ENCODE measurements at places on chromosomes 12 and 14.

GRCh38 chr12:108730365-108731104, 783 bp downstream of the CORO1C start:
- no peaks in the 10 kb centered on the region for H3K36me3 ChIP-seq
- H3K27me3 ChIP-seq = no peaks in the 10 kb centered on the region
- DNase-seq = peak; percentile 90
- H3K4me1 ChIP-seq = no peaks in the 10 kb centered on the region

GRCh38 chr14:89750281-89750755, 204.2 kb downstream of the EFCAB11 start:
- DNase-seq = no peak
- no peak overlapping the region for H3K4me3 ChIP-seq
- H3K27ac ChIP-seq = no peak overlapping the region
- no peaks in the 10 kb centered on the region for H3K4me1 ChIP-seq
- no peaks in the 10 kb centered on the region for H3K27me3 ChIP-seq

GRCh38 chr14:100526632-100527031, 60.6 kb downstream of the BEGAIN start:
- no peak overlapping the region for H3K4me3 ChIP-seq
- H3K36me3 ChIP-seq = no peaks in the 10 kb centered on the region
- H3K27ac ChIP-seq = no peak overlapping the region
- no peak for DNase-seq
- no peaks in the 10 kb centered on the region for H3K4me1 ChIP-seq

- H3K4me1 ChIP-seq = no peaks in the 10 kb centered on the region
- no peaks in the 10 kb centered on the region for H3K27me3 ChIP-seq
- no peak for DNase-seq
- no peak overlapping the region for H3K27ac ChIP-seq
- no peaks in the 10 kb centered on the region for H3K36me3 ChIP-seq
- H3K4me3 ChIP-seq = no peak overlapping the region
Measured at GRCh38 chr12:4506870-4507269, 31.8 kb upstream of the RAD51AP1 start.

DNA sequence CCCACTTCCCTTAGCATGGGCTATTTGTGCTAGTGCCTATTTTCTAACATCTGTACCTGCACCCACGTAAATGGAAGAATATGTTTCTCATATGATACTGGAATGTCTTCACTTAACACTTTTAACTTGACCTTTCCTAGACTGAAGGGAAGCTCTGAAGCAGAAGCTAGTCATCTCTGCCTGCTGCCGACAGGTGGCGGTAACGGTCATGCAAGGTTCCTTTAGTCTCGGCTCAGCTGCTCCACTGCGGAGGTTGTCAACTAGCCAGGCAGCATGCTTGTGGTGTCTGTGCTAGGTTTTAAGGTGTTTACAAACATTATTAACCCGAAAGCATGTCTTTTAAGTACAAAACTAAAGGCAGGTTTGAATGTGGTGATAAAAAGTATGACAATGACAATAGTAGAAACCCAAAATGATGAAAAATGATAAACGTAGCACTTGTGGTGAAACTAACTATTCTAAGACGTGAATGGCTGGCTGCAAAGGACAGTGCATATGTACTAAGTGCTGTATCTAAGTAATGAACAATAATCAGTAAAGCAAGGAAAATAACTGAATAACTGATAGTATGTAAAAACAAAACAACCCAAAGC, 117.2 kb downstream of the GRIN2B start:
- peak; percentile 90 for DNase-seq
- H3K4me1 ChIP-seq = no peaks in the 10 kb centered on the region
- H3K36me3 ChIP-seq = no peaks in the 10 kb centered on the region

DNA sequence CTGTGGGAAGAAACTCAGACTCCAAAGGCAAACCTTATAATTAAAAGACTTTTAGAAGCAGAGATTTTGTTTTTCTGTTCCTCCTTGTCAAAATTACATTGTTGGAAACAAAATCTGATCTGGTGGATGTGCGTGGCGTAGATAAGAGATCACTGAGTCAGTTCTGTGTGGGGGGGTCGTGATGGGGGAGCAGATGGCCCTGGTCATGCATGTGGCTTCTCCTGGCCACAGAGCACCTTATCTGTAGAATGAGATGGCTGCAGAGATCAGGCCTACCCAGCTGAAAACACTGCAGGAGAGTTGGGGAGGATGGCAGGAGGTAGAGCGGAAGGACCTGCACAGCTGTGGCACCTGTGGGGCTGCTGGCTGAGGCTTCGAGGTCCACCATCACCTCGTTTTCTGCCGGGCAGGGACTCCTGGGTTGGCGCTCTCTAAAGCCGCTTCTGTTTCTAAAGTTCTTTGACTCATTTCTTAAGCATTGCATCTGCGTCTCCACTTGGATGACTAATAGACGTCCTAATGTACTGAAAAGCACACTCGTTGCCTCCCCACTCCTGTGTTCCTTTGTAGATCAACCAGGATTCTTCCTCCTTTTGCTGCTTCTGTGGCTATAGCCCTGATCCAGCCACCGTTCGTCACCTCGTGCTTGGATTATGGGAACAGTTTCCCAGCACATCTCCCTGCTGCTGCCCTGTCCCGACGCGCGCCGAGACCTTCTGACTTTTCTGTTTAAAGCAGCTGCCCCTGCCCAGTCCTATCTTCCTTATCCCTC, 93.4 kb downstream of the TSPAN9 start:
- no peak overlapping the region for H3K27ac ChIP-seq
- no peaks in the 10 kb centered on the region for H3K4me1 ChIP-seq
- no peaks in the 10 kb centered on the region for H3K27me3 ChIP-seq
- no peak overlapping the region for H3K4me3 ChIP-seq

DNA sequence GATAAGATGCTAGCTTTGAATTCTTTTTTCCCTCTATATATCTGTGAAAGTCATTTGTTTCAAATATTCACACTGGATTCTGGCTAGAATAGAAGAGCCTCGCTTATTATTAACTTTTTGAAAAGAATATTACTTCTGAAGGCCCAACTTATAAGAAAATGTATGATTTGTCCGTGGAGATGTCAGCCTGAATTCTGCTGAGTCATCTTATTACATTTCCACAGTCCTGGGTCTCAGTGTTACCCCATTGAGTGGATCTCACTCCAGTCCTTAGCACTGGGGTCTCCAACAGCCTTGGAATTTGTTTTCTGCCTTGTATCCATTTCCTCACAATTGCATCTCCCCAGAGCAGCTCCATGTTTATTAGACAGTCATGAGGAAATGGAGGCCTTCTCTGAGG, 907.9 kb downstream of the VRK1 start:
- no peak overlapping the region for H3K27ac ChIP-seq
- H3K4me1 ChIP-seq = no peaks in the 10 kb centered on the region
- H3K27me3 ChIP-seq = no peaks in the 10 kb centered on the region
- H3K36me3 ChIP-seq = no peaks in the 10 kb centered on the region

DNA sequence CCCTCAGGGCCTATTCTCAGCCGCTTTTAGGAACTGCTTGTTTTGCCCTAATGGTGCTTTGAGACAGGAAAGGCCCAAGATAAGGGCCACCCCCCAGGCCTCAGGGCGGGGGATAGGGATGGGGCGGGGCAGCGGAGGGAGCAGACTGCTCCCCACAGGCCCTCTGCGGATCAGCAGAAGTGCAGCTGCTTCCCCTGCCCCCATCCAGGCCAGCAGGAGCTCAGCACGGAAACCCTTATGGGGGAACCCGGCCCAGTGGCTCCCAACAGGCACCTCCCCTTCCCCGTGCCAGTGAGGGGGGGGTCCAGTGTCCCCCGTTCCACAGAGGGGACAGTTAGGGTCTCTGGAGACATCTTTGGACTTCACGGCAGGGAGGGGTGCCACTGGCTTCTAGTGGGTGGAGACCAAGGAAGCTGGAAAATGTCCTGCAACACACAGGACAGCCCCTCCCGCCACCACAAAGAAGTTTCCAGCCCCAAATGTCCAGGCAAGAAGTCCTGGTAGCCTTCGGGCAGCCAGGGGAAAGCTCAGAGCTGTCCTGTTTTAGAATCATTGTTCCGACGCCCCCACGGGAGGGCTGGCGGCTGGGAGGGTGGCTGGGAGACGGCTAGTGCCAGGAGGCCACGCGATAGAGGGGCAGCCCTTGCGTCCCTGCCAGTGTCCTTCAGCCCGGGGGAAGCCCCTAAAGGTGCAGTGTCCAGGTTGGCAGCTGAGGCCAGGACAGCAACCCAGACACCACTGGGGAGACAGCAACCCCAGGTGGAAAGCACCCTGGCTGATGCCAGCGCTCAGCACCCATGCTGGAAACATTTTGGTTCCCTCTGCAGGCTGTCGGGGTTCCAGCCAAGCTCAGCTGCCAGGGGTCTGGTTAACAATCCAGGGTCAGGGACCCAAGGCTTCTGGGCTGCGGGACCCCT, 10.4 kb upstream of the GPR132 start:
- DNase-seq = peak; percentile 82
- no peaks in the 10 kb centered on the region for H3K27me3 ChIP-seq
- no peak overlapping the region for H3K4me3 ChIP-seq
- no peaks in the 10 kb centered on the region for H3K36me3 ChIP-seq
- no peak overlapping the region for H3K27ac ChIP-seq
- no peaks in the 10 kb centered on the region for H3K4me1 ChIP-seq

DNA sequence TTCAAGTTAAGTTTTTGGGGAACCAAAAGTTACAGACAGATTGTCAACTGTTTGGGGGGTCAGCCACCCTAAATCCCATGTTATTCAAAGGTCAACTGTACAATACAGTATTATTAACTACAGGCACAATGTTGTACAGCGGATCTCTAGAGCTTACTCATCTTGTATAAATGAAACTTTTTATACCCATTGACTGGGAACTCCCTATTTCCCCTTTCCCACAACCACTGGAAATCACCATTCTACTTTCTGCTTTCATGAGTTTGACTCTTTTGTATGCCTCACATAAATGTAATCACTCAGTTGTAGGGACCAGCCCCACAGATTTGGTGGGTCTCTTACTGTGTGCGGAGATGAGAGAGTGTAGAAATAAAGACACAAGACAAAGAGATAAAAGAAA, 57.8 kb downstream of the SLCO1B3 start:
- no peaks in the 10 kb centered on the region for H3K27me3 ChIP-seq
- DNase-seq = no peak
- H3K4me1 ChIP-seq = no peaks in the 10 kb centered on the region
- no peak overlapping the region for H3K27ac ChIP-seq
- H3K4me3 ChIP-seq = no peak overlapping the region

GRCh38 chr14:74927225-74927624, 4.2 kb upstream of the RPS6KL1 start:
- no peak for DNase-seq
- no peaks in the 10 kb centered on the region for H3K36me3 ChIP-seq
- no peaks in the 10 kb centered on the region for H3K27me3 ChIP-seq
- no peaks in the 10 kb centered on the region for H3K4me1 ChIP-seq
- no peak overlapping the region for H3K27ac ChIP-seq

- no peak overlapping the region for H3K4me3 ChIP-seq
- no peaks in the 10 kb centered on the region for H3K36me3 ChIP-seq
- no peaks in the 10 kb centered on the region for H3K27me3 ChIP-seq
- no peaks in the 10 kb centered on the region for H3K4me1 ChIP-seq
- no peak for DNase-seq
Measured at GRCh38 chr14:70708717-70709570, 67.2 kb downstream of the TTC9 start.

DNA sequence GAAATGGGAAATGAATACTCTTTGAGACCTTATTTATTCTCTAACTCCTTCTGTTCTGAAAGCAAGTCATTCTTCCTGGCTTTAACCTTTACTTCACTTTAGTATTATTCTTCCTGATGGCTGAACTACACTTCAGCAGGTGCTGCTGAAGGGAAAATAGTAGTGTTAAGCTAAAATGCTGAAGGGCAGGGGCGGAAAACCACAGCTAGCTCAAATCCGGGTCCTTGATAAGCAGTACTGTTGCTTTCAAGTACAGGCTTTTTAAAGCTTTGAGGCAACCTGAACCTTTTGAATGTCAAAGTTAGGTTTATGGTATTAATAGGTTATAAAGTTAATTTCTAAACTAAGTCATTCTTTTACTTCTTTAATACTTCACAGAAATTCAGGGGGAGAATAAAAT, 10.7 kb downstream of the CCDC196 start:
- DNase-seq = no peak
- H3K4me1 ChIP-seq = no peaks in the 10 kb centered on the region
- H3K27ac ChIP-seq = no peak overlapping the region
- H3K36me3 ChIP-seq = no peaks in the 10 kb centered on the region
- no peak overlapping the region for H3K4me3 ChIP-seq

DNA sequence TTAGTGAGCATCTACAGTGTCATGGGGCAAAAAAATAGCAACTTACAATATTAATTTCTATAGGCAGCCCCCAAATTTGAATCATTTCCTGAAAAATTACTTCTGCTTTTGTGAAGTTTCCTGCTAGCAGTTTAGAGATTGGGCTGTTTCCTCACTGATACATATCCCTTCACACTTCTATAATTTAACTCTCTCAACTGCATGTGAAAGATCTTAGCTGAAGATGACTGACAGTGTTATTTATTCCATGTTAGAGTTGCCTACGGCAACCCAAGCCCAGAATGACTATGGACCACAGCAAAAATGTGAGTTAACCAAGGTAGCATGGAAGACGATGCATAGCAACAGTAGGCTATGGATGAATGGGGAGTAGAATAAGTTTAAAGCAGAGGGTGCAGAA, at the start of gene KLRG1:
KLRG1 (plus strand) TSS at position 134 of the 400 bp plus-strand sequence; CDS start at position 224, 90 bp downstream.
- DNase-seq = no peak
- no peak within 1 kb of the TSS for H3K27ac ChIP-seq
- H3K4me1 ChIP-seq = no peaks in the 10 kb centered on the region
- no peaks in the 10 kb centered on the region for H3K36me3 ChIP-seq

DNA sequence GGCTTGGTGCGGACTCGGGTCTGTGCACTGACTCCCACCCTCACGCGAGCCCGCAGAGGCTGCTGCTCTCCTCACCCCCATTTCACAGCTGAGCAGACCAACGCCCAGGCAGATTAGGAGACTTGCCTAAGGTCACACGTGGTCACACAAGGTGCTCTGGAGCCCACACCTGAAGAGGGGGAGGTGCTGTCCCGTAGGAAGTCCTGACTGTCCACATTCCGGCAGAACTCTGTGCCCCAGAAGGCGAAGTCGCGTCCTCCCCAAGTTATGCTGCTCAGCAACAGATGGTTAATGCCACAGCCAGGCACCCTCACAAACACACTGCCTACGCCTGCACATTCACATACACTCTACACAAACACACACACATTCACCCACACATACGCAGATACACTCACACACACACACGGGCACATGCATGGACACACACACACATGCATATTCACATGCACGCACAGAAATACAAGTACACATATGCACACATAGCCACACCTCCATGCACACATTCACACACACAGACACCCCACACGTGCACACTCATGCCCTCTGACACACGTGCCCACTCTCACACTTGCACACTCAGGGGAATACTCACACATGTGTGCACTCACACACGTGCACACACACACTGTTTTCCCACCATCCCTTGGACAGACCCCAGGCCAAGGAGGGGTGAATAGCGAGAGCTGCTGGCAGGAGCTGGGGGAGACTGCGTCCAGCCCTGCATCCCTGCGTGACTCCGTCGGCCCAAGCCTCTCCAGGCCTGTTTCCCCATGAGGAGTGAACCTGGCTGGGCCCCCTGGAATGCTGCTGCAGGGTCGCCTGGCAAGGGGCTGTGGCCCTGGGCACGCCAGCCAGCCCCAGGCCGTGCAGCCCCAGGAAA, 4.1 kb downstream of the C14orf180 start:
- no peaks in the 10 kb centered on the region for H3K4me1 ChIP-seq
- no peaks in the 10 kb centered on the region for H3K36me3 ChIP-seq
- H3K27me3 ChIP-seq = no peaks in the 10 kb centered on the region
- no peak overlapping the region for H3K27ac ChIP-seq

Measured in aorta (tissue), 5 donors.